Liver (tissue), 10 donors: ENCODE measurements at places on chromosomes 13 and 19. TPM values are rescaled to one million over a fixed set of nuclear protein-coding genes. Genes with fewer than 3 reads are reported as not detected.

DNA sequence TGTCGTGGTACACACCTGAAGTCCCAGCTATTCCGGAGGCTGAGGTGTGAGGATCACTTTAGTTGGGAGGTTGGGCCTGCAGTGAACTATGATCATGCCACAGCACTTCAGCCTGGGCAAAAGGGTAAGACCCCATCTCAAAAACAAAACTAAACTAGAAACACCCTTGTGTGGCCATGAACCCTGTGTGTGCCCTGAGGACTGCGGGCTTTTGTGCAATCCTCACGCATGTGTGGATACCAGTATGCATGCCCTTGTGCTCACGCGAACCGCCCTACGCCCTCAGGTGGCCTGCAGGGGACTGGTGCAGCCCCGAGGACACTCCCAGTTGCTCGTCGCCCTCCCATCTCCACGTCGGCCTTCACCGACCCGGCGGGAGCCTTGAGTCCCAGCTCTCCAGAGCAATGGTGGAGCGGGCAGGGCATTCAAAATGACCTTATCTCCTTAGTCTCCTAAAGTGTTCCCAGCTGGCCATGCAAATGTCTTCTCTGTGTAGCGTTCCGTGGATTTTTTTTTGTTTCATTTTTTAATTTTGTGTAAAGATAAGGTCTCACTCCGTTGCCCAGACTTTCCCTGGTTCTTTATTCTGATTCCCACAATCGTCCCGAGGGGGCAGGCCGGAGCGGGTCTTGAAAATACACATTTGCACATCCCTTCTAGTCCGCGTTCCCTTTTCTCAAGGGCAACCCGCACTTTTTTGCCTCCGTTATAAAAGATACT is 868 bp upstream of the EGLN2 start:
- peak; percentile 73 for DNase-seq

DNA sequence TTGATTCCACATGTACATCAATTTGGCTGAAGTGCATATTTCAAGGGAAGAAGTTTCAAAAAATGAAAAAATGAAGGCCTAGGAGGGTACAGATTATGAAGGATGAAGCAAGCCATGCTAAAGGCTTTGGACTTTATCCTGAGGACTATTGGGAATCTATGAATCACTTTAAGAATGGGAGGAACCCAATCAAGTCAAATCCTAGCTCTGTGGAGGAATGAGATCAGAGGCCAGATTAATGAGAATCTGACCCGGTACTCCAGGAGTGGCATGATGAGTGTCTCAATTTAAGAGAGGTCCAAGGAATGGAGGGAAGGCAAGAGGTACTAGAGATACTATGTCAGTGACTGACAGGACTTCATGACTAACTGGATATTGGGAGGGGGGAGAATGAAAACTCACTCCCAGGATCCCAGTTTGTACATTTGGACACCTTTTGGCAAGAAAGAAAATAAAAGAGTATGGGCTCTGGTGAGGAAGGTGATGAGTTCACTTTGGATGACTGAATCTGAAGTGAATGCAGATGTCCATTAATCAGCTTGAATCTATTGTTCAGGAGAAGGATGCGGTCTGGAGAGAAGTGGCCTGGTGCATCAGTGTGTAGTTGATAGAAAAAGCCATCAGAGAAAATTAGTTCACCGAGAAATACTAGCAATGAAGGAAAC is 349.0 kb downstream of the EFNB2 start:
- no peak for DNase-seq

DNA sequence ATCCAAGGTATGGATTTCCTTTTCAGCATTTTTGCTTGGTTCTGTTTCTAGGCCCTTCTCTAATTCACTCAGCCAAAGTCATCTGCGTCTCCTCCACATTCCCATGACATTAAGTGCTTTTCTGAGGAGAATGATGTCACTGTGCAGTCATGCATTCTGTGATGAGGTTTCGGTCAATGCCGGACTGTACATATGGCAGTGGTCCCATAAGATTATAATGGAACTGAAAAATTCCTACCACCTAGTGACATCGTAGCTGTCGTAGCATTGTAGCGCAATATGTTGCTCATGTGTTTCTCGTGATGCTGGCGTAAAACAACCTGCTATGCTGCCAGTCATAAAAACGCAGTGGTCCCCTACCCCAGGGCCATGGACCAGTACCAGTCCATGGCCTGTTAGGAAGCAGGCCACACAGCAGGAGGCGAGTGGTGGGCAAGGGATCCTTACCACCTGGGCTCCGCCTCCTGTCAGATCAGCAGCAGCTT is 63.4 kb upstream of the TNFRSF19 start:
- no peak for DNase-seq

- DNase-seq = no peak
Observed at GRCh38 chr19:8571006-8571411, 6.2 kb downstream of the MYO1F start.

GRCh38 chr19:43751466-43752220 is 3.1 kb downstream of the SMG9 start:
- DNase-seq = no peak

DNA sequence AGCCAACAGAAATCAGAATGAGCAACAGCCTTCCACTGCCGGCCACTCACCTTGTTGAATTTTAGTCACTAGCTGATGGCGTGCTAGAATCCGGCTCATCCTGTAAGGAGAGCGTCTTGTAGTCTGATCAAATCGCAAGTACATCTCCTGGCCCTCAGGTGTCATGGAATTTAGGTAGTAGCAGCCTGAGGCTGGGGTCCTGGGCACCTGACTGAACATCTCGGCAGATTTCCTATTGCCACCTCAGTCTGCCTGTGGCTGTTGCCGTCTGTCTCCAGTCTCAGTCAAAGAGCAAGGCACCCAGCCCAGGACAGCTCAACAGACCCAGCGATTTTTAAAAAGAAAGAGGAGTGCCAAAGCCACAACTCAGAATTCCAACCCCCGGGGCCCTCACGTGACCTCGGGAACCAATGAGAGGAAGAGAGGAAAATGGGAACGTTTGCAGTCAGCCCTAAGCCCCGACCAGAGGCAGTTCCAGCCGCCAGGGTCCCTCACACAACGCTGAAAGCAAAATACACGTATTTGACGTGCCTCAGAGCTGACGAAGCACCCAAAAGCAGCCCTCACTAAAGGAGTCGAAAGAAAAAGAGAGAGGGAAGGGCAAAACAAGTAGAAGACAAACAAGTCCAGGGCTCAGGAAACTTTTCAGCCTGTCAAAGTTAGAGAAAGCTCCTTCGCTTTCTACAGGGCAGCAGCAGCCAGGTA is at the start of gene STARD13:
Gene STARD13 (minus strand): TSS at position 336 of the 705 bp plus-strand sequence. CDS start 117 bp downstream, at position 219.
- peak; percentile 79 for DNase-seq

GRCh38 chr19:35628565-35629331 is at the start of gene RBM42:
RBM42 (plus strand) TSS chr19:35629036; CDS start chr19:35629154, 118 bp downstream.
- DNase-seq = peak; percentile 98

GRCh38 chr19:40542202-40542859 is 34.3 kb upstream of the SHKBP1 start:
- DNase-seq = no peak

POSTN gene
- polyA plus RNA-seq = 1.0 TPM

CDC42EP5 gene
- not detected for polyA plus RNA-seq

ZNF135 gene
- 0.31 TPM for polyA plus RNA-seq

- peak; percentile 32 for DNase-seq
Observed at GRCh38 chr19:48735031-48735615, 5.3 kb downstream of the RASIP1 start.

KLK14 gene
- polyA plus RNA-seq = not detected

- DNase-seq = no peak
Observed at GRCh38 chr13:39148513-39148961, 110.3 kb downstream of the NHLRC3 start.

FGF21 gene
- 18.5 TPM for polyA plus RNA-seq

- DNase-seq = no peak
Observed at GRCh38 chr19:38101723-38102122, 122.3 kb downstream of the DPF1 start.

DNA sequence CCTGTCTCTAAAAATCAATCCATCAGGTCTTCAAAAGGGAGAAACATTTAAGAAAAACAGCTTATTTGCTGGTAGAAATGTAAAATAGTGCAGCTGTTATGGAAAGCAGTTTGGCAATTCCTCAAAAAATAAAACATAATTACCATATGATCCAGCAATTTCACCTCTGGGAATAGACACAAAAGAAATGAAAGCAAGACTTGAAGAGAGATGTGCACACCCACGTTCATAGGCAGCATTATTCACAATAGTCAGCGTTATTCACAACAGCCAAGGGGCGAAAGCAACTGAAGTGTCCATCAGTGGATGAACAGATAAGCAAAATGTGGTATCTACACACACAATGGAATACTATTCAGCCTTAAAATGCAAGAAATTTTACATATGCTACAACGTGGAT is 45.1 kb upstream of the DOCK9 start:
- DNase-seq = no peak

KLK12 gene
- polyA plus RNA-seq = not detected

PDX1 gene
- polyA plus RNA-seq = 0.16 TPM

DNA sequence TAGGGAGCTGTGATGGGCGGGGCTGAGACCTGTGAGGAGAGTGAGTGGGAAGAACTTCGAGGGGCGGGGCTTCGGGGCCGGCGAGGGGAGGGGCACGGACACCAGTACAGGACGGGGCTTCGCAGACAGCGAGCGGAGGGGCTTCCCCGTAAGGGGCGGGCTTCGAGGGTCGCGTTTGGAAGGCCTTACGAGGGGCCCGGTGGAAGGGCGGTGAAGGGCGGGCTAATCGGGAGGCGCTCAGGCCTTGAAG is 4.1 kb upstream of the EMP3 start:
- DNase-seq = peak; percentile 98

GRCh38 chr19:45323671-45324081 is 1.0 kb upstream of the CKM start:
- DNase-seq = no peak

DNA sequence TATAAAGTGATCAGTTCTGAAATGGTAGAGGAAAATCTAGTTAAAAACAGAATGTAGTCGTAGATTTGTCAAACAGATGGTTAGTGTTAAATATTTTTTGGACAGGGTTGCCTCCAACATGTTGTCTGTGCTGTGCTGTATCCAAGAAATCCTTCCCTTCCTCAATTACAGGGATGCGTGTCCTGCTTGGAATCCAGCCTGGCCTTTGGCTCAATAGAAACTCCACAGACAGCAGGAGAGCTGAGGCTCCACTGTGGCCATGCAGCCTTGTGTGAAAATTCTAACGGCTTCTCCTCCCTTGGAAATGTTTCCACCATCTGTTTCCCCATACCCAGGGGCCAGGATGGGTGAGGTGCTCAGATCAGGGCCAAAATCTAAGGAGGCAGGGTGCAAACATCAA is 67.7 kb upstream of the USP29 start:
- no peak for DNase-seq

ZNF836 gene
- 0.85 TPM for polyA plus RNA-seq

GRCh38 chr13:89603187-89603586 is 1744.3 kb upstream of the MIR17HG start:
- no peak for DNase-seq

ZNF536 gene
- polyA plus RNA-seq = 0.11 TPM

DNA sequence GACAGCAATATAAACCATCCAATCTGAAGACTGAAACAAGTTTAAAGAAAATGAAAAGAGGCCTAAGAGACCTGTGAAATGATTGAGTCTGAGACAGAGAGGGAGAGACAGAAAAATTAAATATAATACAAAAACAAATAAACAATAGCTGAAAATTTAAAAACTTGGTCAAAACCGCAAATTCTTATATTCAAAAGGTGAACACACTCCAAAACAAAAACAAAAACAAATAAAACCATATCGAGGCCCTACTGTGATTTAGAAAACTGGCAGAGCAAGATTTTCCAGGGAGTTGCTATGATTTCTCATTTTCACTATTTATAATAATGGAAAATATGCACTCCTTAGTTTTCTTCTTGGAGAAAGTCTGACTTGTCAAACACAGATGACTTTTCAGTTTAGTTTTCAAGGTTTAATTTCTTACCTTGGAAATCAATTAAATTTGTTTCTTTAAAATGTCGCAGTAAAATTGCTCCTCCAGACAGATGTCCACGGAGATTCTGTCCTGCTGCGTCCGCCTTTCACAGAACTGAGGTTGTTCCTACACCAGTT is 1420.3 kb downstream of the UQCRFS1 start:
- no peak for DNase-seq

USHBP1 gene
- 1.6 TPM for polyA plus RNA-seq

- DNase-seq = no peak
Observed at GRCh38 chr19:12163826-12164225, 930 bp downstream of the ZNF136 start.

GRCh38 chr13:111902726-111903125 is 164.2 kb upstream of the SOX1 start:
- DNase-seq = no peak

PLK5 gene
- 0.03 TPM for polyA plus RNA-seq

DNA sequence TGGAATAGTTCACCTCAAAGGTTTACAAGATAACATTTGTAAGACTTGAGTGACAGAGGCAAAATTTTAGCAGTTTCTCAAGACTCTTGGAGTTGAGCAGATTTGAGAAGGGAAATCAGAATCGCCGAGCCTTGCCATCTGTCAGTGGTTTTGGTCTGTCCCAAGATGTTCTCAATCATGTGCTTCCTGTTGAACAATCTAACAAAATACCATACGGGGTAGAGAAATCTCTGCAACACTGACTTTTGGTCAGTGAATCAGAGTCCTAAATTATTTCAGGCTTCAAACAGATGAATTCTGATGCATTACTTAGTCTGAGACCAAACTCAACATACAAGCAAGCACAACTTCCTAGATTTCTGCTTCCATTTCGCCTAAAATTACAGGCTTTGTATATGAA is 3.8 kb downstream of the KCTD12 start:
- DNase-seq = no peak

DNA sequence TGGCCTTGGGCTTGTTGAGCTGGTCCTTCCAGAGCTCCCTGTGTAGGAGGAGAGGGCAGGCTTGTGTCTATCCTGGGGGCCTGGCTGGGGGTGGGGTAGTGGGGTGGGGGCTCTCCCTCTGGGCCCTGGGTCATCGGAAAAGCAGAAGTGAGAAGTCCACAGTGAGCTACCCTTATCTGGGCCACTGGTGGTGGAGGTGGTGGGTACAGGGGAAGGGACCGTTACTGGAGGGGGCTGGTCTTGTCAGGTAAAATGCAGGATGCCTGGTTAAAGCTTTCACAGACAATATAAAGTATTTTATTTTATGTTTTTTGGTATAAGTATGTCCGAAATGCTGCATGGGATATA is 342 bp upstream of the SIGLEC10 start:
- no peak for DNase-seq

DNA sequence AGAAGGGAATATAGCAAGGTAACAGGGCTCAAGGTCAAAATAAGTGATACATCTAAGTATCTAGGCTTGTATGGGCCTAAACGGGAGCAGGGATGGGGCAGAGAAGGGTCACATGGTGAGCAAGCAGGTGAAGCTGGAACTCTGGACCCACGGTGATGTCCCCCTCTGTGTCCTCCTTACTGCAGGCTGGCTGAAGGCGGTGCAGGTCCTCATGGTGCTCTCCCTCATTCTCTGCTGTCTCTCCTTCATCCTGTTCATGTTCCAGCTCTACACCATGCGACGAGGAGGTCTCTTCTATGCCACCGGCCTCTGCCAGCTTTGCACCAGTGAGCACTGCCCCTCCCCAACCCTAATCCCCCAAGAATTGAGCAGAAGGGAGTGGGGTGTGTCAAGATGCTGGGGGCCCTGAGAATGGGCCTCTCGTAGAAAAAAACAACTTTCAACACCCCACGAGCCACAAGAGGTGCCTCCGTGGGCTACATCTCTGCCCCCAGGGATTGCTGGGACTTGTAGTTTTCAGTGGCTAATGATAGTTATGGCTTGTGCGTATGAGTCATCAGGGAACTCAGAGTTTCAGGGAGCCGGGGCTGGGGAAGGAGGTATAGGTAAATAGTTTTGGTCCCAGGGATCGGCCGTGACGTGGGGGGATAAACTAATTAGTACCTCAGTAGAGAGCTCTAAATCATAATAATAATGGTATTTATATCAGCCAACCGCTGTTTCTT is 4.0 kb downstream of the EMP3 start:
- no peak for DNase-seq

SOHLH2 gene
- not detected for polyA plus RNA-seq
